Hematopoietic multipotent progenitor cell treated with erythropoietin and hydrocortisone succinate and interleukin-3 and kit ligand, for 8 days (in vitro differentiated cells): ENCODE measurements at places on chromosomes 16 and 17.
A peak's percentile ranks its signal among the peaks of the same experiment; 100 is the strongest.

GRCh38 chr16:60143348-60143705 is 1409.2 kb upstream of the GOT2 start:
- no peak for DNase-seq

DNA sequence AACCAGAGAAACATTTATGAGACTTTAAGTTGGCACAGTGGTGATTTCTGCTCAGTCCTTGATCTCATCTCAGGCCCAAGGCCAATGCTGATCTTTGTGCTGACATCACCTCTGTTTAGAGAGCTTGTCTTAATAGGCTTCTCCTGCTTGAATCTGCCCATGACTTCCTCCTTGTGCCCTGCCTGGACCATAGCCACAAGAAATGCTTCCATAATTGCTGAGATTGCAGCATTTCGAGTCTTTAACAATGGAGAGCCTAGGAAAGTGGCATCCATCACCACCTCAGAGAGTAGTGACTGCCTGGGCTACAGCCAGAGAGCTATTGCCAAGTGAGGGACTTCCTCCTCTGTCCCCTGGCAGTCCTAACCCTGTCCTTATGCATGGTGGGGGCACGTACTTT is 25.1 kb upstream of the MMP2 start:
- DNase-seq = no peak

- DNase-seq = peak; percentile 82
Observed at GRCh38 chr17:73318836-73319235, 7.0 kb upstream of the CDC42EP4 start.

DNA sequence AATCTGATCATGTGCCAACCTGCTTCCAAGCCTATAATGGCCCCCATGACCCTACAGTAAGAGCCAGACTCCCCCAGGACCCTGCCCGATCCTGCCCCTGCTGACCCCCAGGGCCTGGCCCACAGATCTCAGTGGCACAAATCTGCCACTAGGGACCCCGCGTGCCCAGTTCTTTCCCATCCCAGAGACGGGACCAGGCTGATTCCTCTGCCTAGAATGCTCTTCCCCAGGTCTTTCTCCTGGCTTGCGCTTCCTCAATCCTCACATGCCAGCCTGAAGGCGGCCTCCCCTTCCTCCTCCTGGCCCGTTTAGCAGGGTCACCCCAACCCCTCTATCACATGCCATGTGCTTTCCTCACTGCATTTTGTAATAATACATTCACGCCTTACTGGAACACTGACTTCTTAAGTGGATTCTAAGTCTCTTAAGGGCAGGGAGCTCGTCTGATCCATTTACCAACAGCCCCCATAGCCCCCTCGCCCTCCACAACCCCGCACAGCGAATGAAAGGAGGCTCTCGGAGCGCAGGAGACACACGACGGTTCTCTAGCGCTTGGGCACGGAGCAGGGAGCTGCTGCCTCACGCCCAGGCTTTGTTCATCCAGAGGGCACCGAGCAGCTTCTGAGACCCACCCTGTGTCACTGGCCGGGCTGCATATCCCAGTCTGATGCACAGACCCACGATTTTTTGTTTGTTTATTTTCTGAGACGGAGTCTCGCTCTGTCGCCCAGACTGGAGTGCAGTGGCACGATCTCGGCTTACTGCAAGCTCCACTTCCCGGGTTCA is 1.2 kb downstream of the TRIM65 start:
- DNase-seq = peak; percentile 43

GRCh38 chr16:24761526-24761925 is 32.1 kb downstream of the TNRC6A start:
- DNase-seq = no peak

DNA sequence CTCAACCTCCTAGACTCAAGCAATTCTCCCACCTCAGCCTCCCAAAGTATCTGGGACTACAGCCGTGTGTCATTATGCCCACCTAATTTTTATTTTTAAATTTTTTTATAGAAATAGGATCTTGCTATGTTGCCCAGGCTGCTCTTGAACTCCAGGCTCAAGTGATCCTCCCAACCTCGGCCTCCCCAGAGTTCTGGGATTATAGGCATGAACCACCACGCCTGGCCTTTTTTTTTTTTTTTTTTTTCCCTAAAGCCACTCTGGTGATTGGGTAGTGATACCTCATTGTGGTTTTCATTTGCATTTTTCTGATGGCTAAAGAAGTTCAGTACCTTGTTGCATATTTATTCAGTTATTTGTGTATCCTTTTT is 1.2 kb upstream of the CDR2L start:
- DNase-seq = no peak

GRCh38 chr16:4915226-4915761 is 21.7 kb downstream of the PPL start:
- no peak for DNase-seq

GRCh38 chr17:44467108-44467507 is 36.1 kb downstream of the GPATCH8 start:
- no peak for DNase-seq

- no peak for DNase-seq
Observed at GRCh38 chr17:58050966-58051365, 32.3 kb upstream of the DYNLL2 start.

DNA sequence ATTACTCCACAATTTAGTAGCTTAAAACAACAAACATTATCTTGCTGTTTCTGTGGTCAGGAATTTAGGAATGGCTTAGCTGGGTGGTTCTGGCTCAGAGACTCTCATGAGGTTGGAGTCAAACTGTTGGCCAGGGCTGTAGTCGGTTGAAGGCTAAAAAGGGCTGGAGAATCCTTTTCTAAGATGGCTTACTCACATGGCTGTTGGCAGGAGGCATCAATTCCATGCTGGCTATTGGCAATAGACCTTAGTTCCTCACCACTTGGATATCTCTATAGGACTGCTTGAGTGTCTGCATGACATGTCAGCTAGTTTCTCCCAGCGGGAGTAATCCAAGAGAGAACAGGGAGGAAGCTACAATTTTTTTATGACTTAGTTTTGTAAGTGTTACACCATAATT is 6.6 kb upstream of the EFCAB13 start:
- DNase-seq = no peak

DNA sequence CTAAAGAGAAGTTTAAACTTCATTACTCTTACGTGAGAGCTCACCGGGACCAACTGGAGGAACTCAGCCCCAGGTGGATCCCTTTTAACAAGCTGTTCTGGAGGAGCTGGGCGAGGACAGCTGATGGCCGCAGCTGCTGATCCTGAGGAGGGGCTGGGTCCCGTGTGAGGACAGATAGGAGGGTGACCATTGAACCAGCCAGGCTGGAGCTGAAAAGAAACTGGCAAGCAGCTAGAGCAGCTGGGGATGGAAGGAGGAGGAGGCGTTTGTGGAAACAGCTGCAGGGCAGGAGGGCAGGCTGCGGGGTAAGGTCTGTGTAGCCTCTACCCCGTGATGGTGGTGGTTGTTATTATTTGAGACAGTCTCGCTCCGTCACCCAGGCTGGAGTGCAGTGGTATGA is 119.5 kb downstream of the AATF start:
- DNase-seq = no peak

DNA sequence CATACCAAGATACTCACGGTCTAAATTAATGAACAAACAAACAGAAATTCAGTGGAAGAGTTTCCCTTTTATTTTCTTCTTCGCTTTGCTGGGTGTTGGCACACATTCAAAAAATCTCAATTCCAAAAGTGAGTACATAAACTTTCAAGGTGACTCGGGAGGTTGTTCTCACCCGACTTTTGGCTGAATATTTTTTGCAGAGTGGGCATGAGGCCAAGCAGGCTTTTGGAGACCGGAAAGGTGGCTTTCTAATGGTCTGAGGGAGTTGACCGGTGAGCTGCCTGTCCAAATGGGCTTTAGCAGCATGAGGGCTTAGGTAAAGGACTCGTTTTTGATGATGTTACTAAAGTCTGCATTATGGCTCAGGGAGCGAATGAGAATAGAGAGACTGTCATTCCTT is 318.7 kb downstream of the CPPED1 start:
- no peak for DNase-seq

GRCh38 chr17:48023400-48024148 is 14.0 kb downstream of the COPZ2 start:
- peak; percentile 88 for DNase-seq

DNA sequence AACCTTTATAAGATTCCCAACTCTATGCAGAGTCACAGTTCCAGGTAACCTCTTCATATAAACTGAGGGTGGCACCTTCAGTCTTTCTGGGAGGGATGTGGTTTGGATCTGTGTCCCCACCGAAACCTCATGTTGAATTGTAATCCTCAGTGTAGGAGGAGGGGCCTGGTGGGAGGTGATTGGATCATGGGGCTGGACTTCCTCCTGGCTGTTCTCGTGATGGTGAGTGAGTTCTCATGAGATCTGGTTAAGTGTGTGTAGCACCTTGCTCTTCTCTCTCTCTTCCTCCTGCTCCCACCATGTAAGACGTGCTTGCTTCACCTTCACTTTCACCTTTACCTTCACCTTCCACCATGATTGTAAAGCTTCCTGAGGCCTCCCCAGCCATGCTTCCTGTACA is 30.5 kb downstream of the HS3ST2 start:
- DNase-seq = no peak

- no peak for DNase-seq
Observed at GRCh38 chr17:381516-381915, 28.9 kb upstream of the RPH3AL start.

GRCh38 chr16:74830648-74831047 is 56.0 kb upstream of the FA2H start:
- DNase-seq = no peak

DNA sequence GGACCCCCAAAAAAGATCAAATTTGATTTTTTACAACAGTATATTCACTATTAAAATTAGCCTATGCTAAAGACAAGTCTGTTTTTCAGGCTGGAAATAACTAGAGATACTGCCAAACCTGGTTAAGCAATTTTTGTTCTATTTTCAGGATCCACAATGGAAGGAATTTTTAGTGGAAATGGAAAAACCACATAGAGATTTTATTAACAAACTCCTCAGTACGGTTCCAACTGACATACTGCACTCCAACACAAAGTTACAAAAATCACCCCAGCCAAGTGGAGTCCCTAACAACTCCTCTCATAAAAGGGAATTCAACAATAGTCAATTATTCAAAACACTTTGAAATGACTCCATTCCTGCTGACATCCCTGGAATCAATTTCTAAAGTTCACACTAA is 101.6 kb upstream of the TOB1 start:
- DNase-seq = no peak

DNA sequence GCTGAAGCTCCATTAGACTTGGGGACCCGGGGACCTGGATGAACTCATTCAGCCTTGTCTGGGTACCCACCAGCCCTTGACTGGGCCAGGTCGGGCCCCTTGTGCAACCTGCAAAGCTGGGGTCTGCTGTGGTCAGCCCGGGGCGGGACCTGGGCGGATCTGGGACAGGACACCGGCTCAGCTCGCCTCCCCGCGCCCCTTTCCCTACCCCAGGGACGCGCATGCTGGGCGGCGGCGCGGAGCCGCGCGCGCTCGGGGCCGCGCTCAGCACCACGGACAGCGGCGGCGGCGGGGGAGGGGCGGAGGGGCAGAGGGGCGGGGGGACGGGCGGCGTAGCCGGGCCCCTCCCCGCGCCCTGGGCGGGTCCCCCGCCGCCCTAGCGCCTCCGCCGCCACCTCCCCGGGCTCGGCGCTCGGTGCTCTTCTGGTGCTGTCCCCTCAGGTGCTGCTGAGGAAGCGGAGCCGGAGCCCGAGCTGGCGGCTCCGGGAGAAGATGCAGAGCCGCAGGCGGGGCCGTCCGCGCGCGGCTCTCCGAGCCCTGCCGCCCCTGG is 7.4 kb downstream of the ACD start:
- no peak for DNase-seq
